Mucosa of descending colon (tissue), 3 donors: ENCODE measurements at places on chromosomes 12 and 14. TPM values are rescaled to one million over a fixed set of nuclear protein-coding genes. Genes with fewer than 3 reads are reported as not detected.

Gene DTX1
- total RNA-seq: 5.9 TPM

Gene TMCC3
- 92.0 TPM for total RNA-seq

Gene KLRC1
- total RNA-seq: 3.6 TPM

GRCh38 chr14:49768301-49769121 lies 558 bp downstream of the KLHDC2 start:
- DNase-seq: peak; percentile 80

DNA sequence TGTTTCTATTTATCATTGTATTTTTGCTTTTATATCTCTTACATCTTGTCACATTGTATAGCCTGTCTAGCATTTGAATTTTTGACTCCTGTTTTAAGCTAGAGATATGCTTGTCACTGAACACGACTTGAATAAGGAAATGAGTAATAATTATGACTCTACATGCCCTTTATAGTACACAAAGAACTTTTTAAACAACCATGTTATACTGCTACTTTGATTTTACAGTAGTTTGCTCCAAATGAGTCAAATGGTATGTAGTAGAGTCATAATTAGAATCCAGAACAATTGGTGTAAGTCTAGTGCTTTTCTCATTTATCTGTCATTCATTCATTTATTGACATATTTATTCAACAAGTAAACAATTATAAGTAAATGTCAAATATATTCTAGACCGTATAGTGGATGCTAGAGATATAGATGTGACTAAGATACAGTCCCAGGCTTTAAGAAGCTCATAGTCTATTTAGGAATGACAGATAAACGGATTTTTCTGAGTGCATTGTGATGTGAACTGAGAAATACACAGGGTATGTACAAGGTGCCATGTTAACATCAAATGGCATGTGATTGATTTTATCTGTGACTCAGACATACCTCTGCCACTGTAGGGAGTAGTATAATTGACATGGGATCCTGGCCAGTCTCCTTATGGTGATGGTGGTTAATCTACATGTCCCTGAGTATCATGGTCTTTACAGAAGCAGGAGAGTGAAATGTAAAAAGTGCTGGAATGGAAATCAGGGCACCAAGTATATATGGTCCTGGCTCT lies 799.7 kb downstream of the DIO2 start:
- DNase-seq: no peak

- no peak for DNase-seq
These were observed 92.9 kb upstream of the FOXN3 start for GRCh38 chr14:89509891-89510290.

DNA sequence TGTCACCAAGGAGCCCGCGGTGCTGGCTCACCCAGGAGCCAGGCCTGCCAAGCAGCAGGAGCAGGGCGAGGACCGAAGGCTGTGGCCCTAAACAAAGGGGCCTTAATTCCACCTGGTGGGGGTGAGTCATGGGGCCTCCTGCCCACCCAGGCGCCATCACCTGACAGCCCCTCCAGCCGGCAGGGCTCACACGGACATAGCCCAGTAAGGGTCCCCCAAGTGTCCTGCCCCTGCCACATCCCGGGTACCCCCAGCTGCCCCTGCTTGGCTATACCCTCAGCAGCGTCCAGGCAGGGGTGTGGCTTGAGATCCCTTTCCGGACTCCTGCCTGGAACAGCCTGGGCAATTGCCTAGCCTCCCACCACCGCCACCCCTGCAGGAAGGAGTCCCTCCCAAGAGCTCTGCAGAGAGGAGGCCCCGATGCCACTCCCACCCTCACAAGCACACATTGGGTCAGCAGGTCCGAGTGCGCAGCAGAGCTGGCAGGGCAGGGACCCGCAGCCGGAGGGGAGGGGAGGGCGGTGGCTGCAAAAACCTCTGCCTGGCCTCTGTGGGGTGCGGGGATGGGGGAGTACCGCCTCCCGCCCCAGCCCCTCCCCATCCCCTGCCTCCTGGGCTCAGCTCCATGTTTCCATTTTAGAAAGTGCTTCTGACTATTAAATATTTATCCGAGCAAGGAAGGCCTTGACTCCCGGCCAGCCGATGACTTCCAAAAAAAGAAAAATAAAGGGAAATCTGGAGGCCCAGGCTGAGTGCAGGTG lies 4.6 kb downstream of the AHNAK2 start:
- DNase-seq: peak; percentile 65
